ENCODE measurements at places on chromosomes 6 and 20.

GRCh38 chr20:43520074-43520630 is 12.7 kb downstream of the L3MBTL1 start:
- no peak for DNase-seq

DNA sequence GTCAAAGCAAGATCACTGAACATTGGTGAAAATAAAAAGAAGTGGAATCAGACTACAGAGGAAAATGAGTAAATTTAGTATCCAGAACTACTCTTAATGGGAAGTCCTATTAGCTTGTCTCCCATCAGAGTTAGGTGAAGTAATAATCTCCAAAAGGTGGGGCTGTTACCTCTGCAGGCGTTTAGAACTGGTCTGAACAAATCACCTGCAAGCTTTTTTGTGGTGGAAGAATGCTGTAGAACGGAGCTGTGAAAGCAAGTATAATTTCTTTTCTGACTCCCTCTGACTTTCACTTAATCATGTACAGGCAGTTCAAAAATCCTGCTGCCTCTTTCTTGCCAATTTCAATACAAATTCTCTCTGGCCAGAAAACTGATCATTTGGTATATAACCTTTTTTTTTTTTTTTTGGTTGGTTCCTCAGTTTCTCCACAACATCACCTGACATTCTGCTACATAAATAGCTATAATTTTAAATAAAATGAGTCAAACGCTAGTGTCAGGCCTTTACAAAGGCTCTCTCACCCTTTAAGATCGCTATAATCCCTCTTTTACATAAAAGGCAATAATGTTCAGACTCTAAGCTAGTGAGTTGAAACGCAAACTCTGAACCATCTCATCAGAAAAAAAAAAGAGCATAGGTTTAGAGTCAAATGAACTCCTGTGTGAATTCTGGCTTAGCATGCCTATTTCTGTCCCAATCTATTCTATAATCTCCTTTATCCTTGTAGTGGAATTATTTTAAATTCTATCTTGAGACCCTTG is 38.8 kb downstream of the CITED2 start:
- DNase-seq: no peak

- DNase-seq: no peak
Measured at GRCh38 chr6:165925474-165926156, 242.0 kb downstream of the TBXT start.

DNA sequence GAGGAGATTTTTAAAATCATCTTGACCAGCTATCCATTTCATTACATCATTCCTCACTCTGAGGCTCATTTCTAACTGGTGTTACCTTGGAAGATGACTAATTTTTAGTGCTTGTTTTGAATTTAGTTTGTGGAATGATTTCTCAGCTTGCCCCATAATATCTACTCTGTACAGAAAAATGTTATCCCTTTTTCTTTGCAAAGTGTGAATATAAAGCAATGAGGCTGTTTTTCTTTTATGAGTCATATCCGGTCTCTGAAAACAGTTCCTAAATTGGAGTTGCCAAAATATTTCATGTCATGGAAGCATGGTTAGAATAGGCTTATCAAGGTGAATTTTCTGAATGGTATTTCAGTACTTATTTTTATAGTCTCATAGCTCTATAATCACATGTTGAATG is 43.8 kb downstream of the FUT9 start:
- DNase-seq: peak; percentile 30

DNA sequence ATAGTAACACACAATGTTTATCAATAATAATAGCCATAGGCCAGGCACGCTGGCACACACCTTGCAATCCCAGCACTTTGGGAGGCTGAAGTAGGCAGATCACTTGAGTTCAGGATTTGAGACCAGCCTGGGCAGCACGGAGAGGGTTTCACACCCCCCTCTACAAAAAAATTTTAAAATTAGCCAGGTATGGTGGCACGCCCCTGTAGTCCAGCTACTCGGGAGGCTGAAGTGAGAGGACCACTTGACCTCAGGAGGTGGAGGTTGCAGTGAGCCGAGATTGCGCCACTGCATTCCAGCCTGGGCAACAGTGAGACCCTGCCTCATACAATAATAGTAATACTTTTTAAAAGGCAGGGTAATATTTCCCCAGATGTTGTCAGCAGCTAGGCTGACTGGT is 7.9 kb upstream of the MAPRE1 start:
- DNase-seq: no peak

- no peak for DNase-seq
Measured at GRCh38 chr20:53220482-53221307, 248.5 kb downstream of the TSHZ2 start.

DNA sequence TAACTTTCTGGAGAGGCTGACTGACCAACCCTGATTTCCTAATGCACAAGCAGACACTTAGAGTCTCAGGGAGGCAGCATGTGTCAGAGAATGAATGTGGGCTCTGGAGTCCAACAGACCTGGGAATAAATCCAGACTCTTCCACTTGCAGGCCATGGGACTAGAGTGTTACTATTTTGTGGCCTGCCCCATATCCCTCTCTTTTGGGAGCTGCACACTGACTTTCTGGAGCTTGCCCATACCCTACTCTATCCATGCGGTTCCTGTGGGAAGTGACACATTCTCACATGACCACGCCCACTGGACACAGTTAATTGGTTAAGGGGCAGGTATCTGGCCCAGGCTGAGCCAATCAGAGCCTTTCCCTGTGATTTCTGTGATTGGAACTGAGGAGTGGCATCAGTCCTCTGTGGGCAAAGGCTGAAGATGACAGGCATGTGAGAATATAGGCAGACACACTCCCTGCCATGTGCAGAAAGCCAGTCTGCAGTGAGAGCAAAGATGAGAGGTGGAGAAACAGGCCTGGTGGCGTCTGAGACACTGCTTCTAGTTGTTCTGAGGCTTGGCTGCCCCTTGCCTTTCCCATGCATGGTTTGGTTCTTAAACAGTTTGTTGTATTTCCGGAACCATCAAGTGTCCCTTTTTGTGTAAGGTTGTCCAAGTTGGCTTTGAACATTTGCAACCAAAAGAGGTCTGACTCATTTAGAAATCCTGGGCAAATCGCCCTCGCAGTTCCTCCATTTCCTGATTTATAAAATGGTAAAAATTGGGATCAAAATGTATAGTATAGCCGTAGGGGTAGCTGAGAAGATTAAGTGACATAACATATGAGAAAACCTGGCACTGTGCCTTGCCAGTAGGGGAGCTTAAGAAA is 125.6 kb downstream of the CDC5L start:
- DNase-seq: peak; percentile 77

DNA sequence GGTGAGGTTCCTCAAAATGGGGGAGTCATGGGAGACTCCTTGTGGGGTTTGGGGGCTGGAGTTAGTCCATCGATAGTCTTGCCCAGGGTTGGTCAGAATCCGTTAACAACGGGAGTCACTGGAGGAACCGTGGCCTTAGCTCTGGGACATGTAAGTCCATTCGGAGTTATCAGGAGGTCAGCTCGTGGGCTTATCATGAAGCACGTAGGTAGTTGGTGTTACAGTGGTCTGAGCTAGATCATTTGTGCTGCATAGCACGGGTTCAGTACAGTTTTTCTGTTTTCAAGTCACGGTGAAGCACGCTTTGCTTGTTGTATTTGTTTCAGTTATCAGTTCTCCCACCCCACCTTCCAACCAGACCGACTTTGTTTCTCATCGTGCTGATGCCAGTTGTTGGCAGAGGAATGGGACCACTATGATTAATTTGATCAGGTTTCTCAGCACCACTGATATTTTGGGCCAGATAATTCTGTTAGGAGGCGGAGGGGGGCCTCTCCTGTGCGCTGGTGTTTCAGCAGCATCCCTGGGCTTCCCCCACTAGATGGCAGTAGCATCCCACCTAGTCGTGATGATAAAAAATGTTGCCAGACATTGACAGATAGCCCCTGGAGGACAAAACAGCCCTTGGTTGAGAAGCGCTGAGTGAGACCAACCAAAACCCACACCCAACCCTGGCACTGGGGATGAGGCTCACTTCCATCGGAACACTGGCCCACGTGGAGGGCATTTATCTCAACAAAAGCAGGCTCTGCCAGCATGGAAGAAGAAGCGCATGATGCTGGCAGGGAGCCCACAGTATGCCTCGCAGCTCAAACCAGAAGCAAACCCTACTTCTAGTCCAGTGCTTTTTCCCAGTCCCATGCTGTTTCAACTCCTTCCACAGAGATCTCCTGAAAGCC is 2.2 kb upstream of the APMAP start:
- DNase-seq: peak; percentile 70

DNA sequence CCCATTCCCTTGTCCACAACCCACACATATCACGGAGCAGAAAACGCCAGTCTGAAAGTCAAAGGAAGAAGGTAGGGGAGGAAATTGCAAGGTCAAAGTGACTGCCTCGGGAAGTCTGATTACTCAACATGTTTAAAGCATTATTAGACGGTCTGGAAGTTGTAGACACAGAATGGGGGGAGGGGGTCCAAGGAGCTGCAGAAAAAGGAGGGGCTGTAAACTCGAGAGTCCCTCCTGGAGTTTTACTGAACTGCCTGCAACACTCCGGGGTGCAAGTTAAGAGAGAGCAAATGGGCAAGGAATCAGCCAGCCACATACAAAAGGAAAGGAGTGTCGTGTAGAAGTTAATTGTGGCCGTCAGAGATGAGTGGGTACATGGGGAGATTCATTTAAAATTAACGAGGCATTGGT is 417.7 kb upstream of the JARID2 start:
- DNase-seq: no peak

- no peak for DNase-seq
Measured at GRCh38 chr6:136487759-136488425, 62.3 kb downstream of the MAP7 start.

- DNase-seq: no peak
Measured at GRCh38 chr6:90107771-90108282, 188.8 kb downstream of the BACH2 start.

- peak; percentile 39 for DNase-seq
Measured at GRCh38 chr6:44268095-44268628, 2.1 kb upstream of the TMEM151B start.

DNA sequence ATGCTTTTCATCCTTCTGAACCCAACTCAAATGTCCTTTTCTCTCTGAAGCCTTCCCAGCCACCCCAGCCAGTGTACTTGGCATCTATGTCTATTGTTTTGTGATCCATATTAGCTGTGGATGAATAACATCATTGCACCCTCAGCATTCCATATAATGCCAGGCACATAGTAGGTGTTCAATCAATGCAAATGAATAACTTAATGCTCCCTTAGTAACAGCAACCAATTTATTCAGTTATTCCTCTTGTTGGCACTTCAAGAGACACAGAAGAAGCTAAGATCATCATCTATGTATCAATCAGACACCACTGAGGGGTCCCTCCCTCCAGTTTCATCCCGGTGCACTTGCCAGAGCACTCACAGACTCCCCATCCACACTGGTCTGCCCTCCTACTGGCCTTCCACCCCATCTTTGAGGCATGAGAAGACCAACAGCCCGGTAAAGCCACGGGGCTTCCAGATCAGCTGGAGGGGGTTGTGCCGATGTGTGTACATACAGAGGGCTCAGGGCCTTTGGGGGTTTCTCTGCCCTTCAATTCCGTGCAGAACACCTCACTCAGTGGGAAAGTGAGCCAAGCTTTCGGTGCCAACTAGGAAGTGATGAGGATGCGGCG is 2.4 kb upstream of the TAF8 start:
- DNase-seq: no peak

All from Caki2 (cell line).